ENCODE measurements at places on chromosomes 11 and 22. TPM values are rescaled to one million over a fixed set of nuclear protein-coding genes. Genes with fewer than 3 reads are reported as not detected.

PNPLA5 gene
- total RNA-seq, result not detected

APOL3 gene
- 58.2 TPM for total RNA-seq

GRCh38 chr22:43509337-43509736, 97.5 kb downstream of the MPPED1 start:
- no peak for DNase-seq

- DNase-seq, result no peak
Observed at GRCh38 chr11:57484141-57484710, 23.9 kb downstream of the RTN4RL2 start.

ZNF202 gene
- 9.6 TPM for total RNA-seq

- DNase-seq, result no peak
Observed at GRCh38 chr11:113222241-113222640, 92.1 kb upstream of the TTC12 start.

PRRG4 gene
- total RNA-seq, result 12.6 TPM

GGTLC3 gene
- 13.1 TPM for total RNA-seq

BEST1 gene
- total RNA-seq, result 9.6 TPM

DNA sequence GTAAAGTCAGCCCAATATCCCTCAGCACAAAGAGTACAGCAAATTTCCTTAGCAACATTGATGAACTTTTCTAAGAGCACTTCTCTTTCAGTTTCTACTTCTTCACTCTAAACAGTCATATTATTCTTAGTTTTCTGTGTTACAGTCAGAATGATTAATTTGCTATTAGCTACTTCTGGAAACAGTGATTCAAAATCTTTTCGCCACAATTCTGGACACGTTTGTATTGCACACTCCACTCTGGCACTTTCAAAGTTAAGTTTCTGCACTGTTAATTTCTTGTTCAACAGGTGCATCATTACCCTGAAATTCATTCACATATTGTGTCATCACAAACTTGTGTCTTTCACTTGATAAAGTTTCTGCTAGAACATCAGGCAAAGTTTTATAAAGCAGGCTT, 22.5 kb downstream of the ABTB2 start:
- DNase-seq, result no peak

DNA sequence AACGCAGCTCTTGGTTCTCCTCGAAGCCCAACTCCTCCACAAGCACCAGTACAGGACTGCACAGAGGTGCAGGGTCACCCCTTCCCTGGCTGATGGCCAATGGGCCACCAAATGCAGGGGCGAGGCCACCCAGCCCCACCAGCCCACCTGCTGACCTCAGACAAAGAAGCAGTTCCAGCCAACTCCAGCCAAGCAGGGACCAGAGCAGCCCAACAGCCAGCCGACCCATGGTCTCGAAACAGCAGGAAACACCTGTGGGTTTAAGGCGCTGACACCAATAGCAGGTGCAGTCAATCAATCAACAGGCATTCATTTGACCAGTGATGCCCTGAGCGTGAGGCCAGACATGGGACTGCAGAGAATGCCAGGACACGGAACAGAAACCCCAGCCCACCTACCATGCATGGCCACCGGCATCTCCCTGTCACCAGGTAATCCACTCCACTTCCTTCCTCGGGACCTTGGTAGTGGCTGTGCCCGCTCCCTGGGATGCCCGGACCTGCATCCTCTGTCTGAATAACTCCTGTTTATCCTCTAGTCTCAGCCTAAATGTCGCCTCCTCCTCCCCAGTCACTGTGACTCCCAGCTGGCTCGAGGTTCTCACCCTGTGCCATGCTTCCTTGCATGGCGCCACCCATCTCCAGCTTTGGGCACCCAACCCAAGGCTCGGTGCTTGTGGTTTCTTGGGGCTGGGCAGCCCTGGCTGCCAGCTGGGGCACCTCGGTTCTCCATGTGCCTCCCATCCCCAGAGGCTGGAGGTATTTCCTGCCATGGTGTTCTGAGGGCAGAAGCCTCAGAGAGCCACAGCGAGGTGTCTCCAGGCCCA, 1475.4 kb downstream of the BRD1 start:
- peak; percentile 52 for DNase-seq

CD248 gene
- total RNA-seq, result 10.0 TPM

DNA sequence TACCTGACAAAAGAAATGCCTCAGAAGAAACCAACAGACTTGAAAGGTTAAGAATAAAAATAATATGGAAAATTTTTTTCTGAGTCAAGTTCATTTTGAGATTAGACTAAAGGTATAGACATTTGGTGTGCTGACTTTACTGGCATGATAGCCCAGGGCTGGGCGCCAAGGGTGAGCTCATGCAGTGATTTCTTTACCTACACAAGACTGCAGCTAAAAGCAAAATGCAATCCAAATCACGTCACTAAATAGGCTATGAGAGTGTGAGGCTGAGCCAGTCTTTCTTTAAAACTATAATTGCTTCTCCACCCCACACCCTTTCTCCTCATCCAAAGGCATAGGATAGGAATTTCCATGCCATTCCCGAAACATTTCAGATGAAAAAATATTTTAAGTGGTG, 196.5 kb downstream of the FAM76B start:
- DNase-seq, result no peak

DNA sequence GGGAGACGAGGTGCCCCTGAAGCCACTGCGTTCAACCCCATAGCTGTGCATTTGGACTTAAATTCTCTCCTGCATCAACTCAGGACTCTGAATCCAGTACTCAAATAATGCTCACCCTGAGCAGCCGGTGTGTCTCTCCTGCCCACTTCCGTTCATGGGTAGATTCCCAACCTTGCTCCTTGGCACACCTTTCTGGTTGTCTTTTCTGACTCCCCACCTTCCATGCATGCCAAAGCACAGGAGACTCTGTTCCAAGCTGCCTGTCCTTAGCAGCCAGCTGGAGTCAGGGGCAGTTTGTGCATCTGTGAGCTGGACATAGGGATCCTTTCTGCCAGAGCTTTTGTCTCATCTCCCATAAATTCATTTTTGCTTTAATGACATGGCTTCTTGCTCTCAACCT, 1242.5 kb downstream of the TBC1D22A start:
- DNase-seq, result no peak

- DNase-seq, result peak; percentile 76
Observed at GRCh38 chr11:36594316-36594989, at the start of gene IFTAP. Gene IFTAP, plus strand, starts transcription at chr11:36594502. Its CDS starts 15,602 bp downstream, at chr11:36610104.

- no peak for DNase-seq
Observed at GRCh38 chr11:130606178-130606577, 157.7 kb downstream of the ADAMTS15 start.

DNA sequence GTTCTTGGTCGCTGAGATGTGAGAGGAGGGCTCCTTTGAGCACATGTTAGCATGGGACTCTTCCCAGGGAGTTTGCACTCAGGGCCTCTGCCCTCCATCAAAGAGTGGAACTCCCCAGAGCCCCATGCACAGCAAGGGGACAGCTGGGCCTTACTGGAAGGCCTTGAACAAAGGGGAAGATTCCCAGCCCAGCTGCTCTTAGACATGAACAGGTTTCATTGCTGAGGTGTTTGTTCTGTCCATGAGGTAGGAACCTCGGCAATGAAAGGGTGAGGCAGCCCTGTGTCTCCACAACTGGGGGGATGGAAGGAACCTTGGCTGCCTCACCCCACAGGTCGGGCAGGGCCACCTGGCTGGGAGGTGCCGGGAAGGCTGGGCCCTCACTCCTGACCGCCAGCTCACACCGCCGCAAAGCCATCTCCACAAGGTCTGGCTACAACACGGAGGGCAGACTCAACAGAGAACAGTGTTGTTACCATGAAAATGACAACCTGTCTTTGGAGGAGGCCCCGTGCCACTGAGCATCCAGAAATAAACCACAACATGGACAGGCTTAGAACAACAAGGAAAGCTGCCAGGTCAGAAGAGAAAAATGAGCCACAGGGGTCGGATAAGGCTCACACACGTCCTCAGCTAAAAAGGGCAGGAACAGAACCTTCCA, 3.2 kb downstream of the DERL3 start:
- DNase-seq, result peak; percentile 50

DNA sequence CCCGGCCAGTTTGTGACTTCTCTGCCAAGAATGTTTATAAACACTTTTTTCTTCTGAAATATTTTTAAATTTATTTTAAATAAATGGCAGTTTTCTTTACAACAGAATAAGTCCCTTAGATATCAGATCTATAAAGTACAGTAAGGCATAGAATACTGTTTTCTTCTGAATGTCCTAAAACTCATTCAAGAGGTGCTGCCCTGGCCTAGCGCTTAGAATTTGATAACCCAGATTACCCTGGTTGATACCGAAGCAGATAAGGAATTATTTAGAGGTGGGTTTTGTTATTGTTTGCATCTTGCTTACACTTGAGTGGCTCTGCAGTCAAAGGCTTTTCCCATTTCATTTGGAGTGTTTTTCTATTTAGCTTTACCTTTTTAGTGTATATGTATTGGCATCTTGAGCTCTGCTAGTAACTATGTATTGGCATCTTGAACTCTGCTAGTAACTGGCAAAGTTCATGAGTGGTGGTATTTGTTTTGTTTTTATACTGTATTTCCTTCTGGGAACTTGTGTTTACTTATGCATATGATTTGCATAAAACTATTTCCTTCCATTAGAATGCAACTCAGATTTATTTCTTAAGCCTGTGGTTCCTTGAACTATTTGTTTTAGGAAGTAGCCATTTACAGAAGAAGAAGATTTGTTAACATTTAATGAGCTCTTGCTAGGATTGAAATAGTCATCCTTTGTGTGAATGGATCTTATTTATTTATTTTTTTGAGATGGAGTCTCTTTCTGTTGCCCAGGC, 1.2 kb downstream of the ACAD8 start:
- DNase-seq, result no peak

DNA sequence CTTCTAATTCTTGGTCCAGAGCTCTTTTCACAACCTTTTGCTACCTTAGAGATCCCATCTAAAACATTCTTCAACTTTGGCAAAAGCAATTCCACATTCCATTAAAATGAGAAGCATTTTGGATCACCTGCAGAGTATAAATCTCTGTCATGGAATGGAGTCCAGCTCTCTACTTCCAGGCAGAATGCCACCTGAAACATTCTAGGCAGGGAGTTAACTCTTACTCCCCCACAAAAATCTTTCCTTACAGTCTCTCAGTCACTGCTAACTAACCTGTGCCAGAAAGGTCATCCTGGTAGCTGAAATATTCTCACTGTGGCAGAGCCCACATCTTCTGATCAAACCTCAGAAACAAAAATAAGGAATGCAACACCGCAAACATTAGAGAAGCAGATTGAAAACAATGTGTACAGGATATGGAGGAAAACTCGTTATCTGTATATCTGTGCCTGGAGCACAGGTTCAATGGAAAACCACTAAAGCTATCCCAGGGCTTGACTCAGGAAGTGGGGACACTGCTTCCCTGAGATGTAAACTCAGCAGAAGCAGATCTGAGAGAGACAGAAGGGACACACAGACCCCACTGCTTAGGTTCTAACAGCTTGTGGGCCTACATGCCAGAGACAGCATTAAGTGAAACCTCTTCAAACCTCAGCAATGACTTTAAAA, 78.9 kb downstream of the KCNC1 start:
- no peak for DNase-seq

ROBO4 gene
- total RNA-seq, result 75.0 TPM

GRCh38 chr11:131581046-131581445, 210.6 kb downstream of the NTM start:
- no peak for DNase-seq

RIBC2 gene
- total RNA-seq, result not detected

NLRP14 gene
- total RNA-seq, result not detected

CARD18 gene
- total RNA-seq, result not detected

GRCh38 chr11:15557457-15558230, 442.9 kb downstream of the INSC start:
- no peak for DNase-seq

MYRF gene
- total RNA-seq, result 62.6 TPM

DNA sequence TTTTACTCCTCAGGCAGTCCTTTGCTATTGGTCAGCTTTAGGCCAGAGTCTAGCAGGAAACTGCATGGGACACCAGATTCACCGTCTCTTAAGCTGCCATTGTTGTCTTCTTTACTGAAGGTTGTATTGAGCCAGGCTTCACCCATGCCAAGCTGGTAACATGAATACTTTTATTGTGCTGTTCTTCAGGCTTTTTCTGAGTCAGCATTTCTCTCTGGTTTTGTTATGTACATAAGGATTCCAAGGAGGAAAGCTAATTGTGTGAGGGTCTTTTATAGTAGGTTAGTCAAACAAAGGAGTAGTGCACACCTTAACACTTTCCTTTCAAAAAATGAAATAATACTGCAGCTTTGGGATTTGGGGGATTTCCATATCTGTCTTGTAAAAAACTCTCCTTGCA, 252.8 kb downstream of the JRKL start:
- DNase-seq, result no peak

DNA sequence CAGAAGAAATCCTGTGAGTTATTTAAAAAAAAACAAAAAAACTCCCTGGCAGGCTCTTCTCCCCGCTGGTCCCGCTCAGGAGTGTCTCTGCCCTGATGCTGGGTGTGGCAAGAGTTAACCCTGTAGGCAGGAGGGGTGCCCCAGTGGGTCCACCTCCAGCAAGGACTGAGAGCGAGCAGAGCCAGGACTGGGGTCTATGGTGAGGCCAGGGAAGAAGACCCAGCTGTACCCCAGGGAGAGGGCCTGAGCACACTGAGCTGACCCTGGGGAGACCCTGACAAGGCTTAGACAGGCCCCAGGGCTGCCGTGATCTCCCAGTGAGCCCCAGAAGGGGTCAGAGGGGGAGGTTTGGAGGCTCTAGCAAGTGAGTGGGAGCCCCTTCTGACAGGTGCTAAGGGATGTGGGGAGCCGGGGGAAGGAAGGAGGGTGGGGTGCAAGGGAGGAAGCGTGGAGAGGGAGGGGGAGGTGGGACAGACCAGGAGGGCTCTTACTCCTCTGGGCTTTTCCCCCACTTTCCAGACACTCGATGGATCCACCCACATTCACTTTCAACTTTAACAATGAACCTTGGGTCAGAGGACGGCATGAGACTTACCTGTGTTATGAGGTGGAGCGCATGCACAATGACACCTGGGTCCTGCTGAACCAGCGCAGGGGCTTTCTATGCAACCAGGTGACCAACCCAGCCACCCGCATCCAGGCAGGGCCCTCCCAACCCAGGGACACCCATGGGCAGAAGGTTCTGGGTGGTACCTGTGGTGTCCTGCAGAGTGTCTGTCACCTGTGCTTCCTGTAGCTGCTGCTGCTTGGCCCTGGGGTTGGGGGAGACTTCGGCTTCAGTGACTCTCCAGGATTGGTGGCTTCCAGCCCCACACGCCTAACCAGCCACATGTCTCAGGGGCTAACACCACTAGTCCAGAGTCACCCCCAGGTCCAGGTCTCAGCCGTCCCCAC, 6.4 kb downstream of the APOBEC3G start:
- DNase-seq, result no peak

- DNase-seq, result no peak
Observed at GRCh38 chr11:122398167-122398566, 257.4 kb upstream of the UBASH3B start.

CSRP3 gene
- not detected for total RNA-seq

TMX2 gene
- 70.4 TPM for total RNA-seq

- DNase-seq, result no peak
Observed at GRCh38 chr11:9973921-9974320, 310.0 kb downstream of the SWAP70 start.

TPBGL gene
- total RNA-seq, result 0.64 TPM

DNA sequence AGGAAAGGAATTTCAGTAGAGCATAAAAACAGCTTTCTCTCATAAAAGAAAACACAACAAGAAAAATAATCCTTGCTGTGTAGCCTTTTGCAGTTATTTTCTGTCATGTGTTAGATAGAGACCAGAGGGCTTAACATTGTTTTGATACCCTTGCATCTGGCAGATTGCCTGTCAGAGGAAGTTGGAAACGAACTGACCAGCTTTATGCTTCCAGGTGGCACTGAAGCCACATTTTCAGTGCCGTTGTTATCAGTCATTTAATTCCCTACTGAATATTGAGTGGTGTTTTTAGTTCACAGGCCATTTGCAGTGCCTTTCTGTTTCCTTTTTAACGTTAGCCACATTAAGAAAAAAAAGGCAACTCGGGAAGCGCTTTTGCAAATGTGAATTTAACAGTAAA, 21.5 kb upstream of the RAG2 start:
- DNase-seq, result no peak

- peak; percentile 90 for DNase-seq
Observed at GRCh38 chr11:44564670-44565210, 723 bp upstream of the CD82 start.

Data from upper lobe of right lung (tissue), 1 donor.